Fibroblast of skin of back (primary cell): ENCODE measurements at places on chromosomes 5 and 9.

GRCh38 chr5:91042936-91043255 is 340.2 kb downstream of the ARRDC3 start:
- DNase-seq = no peak

- peak; percentile 11 for DNase-seq
Observed at GRCh38 chr5:154058055-154059038, 19.6 kb downstream of the MFAP3 start.

DNA sequence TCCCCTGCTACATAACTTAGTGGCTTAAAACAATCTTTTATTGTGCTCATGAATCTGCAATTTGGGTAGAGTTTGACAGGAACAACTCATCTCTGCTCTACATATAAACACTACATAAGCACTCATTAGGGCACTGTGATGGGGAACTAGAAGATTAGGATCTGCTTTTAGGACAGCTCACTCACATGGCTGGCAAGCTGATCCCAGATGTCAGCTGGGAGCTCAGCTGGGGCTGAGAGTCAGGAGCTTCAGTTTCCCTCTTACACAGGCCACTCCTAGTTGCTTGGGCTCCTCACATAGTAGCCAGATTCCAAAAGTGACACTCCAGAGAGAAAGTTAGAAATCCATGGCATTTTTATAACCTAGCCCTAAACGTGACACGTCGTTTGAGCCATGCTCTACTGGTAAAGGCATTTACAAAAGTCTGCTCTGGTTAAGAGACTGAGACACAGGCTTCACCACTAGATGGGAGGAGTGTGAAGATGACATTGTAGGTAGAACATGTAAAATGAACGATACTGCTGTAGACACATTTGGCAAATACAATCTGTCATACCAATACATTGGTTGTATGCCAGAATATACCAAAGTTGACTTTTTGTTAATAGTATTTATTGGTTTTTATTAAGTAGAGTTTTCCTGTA is 23.6 kb downstream of the SCAI start:
- DNase-seq = peak; percentile 43

GRCh38 chr9:1051584-1052275 is 1.6 kb downstream of the DMRT2 start:
- peak; percentile 41 for DNase-seq

GRCh38 chr5:109685916-109686315 is 3.8 kb upstream of the MAN2A1 start:
- DNase-seq = no peak

- no peak for DNase-seq
Observed at GRCh38 chr9:136545692-136545964, 220 bp downstream of the NOTCH1 start.

GRCh38 chr9:112884101-112884500 is 6.6 kb downstream of the SLC46A2 start:
- DNase-seq = peak; percentile 54

DNA sequence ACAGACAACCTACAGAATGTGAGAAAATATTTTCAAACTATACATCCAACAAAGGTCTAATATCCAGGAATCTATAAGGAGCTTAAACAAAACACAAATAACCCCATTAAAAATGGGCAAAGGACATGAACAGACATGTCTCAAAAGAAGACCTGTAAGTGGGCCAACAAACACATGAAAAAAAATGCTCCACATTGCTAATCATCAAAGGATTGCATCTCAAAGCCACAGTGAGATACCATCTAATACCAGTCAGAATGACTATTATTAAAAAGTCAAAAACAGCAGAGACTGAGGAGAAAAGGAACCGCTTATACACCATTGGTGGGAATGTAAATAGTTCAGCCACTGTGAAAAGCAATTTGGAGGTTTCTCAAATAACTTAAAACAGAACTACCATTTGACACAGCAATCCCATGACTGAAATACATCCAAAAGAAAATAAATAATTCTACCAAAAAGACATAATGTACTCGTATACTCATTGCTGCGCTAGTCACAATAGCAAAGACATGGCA is 39.1 kb upstream of the C5orf63 start:
- DNase-seq = peak; percentile 7

GRCh38 chr9:100848726-100849125 is 179.8 kb upstream of the PLPPR1 start:
- DNase-seq = no peak

GRCh38 chr5:25881318-25882036 is 1156.9 kb downstream of the CDH9 start:
- no peak for DNase-seq

GRCh38 chr5:154653418-154653763 is 101.8 kb upstream of the LARP1 start:
- no peak for DNase-seq

- DNase-seq = no peak
Observed at GRCh38 chr9:93033531-93033930, 25.0 kb upstream of the SUSD3 start.

DNA sequence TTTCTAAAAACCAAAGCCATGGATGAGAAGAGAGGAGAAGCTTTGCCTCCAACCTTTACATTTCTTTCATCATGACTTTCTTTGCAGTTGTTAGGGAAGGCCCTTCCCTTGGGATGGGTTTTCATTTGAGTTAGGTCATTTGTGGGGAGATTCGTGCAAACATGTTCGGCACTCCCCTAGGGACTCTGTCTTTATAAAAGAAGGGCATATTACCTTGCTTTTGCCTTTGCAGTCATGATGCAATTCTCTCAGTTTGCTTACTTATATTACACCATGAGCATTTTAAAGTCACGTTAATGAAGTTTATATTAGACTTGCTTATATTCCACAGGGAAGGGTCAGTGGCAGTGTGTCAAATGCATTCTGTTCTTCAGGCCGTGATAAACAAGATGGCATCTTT is 289.3 kb upstream of the WWC1 start:
- DNase-seq = no peak

DNA sequence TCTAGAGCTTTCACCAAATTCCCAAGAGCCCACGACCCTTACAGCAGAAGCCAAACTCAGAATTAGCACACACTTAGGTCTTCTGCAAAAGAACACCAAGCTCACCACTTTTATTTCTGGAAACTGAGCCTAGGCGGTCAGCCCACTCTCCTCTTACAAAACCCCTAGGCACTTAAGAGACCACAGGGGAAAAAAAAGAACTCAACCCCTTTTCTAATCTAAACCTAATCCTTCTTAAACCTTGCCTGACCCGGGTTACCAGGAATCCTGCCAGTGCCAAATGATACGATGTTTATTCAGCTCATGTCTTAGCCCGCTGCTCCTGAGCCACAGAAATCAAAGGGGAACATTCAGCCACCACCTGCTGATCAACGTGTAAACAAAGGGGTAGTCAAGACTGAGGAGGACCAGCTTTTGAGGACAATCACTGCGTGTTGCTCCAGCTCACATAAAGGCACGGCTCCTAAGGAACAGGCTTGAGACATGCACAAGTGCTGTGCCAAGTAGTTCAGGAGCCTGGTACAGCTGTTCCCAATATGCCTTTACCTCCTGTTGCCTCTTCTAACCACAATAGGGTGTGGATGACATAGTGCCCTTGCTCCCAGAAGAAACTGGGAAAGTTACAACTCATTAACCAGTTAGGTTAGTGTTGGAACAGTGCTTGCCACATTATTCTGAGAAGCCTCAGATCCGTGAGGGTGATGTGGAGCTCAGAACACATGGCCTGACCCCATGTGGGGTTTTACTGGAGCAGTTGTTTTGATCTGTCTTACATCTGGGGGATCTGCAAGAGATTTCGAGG is 49.3 kb downstream of the ZFAND5 start:
- peak; percentile 9 for DNase-seq

DNA sequence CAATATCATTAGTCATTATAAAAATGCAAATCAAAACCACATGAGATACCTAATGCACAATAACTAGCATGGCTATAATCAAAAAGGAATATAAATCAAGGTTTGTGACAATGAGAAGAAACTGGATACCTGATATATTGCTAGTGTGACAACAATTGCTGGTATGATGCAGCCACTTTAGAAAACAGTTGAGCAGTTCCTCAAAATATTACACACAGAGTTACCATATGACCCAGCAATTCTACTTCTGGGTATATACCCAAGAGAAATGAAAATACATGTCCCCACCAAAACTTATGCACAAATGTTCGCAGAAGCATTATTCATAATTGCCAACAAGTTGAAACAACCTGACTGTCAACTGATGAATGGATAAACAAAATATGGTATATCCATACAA is 339.7 kb upstream of the POU5F2 start:
- no peak for DNase-seq

DNA sequence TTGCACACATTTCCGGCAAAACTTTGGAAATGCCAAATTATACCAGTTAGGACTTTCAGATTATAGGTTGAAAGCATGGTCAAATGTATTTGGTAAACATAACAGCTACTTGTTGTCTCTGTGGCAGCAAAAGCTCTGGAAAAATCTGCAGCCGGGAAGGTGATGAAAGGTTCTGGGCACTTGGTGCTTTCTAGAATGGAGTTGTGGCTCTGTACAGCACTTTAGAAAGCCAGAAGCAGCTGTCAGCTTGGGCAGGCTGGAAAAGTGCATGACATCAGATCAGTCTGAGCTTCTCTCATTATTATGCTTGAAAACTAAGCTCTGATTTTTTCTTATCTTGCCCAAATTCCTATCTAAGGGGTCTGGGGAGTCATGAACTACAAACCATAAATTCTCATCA is 118.6 kb upstream of the MAST4 start:
- DNase-seq = no peak

DNA sequence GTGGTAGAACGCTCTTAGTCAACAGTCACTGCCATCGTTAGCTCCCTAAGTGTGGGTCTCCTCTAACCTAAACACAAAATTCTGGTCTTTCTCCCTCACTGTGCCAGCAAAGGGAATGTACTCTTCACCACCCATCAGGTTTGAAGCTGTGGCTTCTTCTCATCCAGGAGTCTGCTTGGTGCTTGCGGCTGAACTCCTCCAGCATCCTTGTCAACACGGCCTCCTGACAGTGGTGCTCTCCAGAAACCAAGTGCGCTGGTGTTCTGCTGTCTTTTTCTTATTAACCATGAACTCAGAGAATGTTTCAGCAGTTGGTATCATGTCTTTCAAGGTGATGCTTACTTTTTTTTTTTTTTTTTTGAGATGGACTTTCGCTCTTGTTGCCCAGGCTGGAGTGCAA is 23.9 kb upstream of the LPCAT1 start:
- DNase-seq = no peak

DNA sequence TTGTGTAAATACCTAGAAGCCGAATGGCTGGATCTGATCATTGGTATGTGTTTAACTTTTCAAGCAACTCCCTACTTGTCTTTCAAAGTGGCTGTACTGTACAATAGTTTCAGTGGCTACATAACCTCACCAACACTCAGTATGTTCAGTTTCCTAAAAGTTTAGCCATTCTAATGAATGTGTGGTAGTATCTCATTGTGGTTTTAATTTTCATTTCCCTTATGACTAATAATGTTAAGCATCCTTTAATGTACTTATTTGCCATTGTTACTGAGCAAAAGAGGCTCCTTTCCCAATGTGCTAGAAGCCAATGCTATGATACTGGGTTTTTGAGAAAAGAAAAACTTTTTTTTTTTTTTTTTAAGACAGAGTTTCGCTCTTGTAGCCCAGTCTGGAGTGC is 27.8 kb upstream of the ALDOB start:
- peak; percentile 58 for DNase-seq

DNA sequence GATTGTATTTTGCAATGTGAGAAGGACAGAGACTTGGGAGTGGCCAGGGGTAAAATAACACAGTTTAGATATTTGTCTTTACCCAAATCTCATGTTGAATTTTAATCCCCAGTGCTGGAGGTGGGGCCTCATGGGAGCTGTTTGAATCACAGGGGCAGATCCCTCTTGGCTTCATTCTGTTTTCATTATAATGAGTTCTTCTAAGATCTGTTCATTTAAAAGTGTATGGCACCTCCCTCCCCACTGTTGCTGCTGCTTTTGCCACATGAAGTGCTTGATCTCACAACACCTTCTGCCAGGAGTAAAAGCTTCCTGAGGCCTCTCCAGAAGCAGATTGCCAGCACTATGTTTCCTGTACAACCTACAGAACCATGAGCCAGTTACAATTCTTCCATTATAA is 28.1 kb downstream of the COX7C start:
- no peak for DNase-seq

- DNase-seq = peak; percentile 79
Observed at GRCh38 chr9:97632248-97632984, 752 bp downstream of the TSTD2 start.

DNA sequence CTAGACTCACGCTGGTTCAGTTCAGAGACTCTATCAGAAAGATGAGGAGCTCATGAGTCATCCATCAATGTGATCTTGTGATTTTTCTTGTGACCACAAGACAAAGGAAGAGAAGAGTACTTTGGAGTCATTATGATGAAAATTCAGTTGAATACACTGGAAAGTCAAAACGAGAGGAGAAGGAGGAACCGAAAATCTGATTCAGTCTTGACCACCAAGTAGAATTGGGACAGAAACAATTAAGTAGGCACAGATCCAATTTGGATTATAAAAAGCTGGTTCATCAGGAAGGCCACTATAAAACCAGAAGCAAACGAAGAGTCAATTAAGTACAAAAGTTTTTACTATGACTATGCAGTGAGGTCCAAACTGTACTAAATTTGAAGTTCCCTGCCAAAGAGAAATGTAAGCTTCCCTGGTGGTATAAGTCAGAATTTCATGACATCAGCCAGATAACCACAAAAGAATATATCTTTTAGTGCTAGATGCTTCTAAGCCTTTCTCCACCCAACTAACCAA is 90.9 kb downstream of the THBS4 start:
- DNase-seq = peak; percentile 72

- peak; percentile 61 for DNase-seq
Observed at GRCh38 chr9:11595756-11596155, 983.0 kb upstream of the PTPRD start.

GRCh38 chr9:70495514-70495913 is 81.1 kb upstream of the KLF9 start:
- no peak for DNase-seq

DNA sequence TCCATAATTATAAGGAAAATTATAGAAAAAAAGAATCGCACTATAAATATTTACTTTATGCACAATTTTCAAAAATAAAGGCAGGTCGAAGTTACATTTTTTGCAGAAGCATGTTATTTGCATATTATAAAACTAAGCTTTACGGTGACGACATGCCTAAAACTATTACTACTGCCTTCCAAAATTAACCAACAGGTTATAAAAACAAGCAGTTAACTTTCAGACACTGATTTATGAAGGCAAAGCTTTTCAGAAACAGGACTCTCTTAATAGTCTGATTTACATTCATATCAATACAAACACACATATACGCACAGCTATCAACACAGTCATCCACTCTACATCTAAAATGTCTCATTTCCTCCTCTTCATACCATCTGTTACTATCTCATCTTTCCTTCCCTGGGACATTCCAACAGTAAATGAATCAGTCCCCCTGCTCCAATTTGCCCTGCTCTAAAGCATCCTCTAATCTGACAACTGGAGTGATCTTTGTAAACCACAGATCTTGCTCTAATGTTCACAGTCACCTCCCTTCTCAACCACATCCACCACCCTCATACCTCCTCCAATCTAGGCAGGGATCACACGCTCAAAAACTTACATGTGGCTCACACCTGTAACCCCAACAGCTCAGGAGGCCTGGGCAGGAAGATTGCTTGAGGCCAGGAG is 21.6 kb downstream of the FBXW11 start:
- DNase-seq = peak; percentile 91

- DNase-seq = no peak
Observed at GRCh38 chr5:57751710-57752109, 269.1 kb upstream of the ACTBL2 start.
